ENCODE measurements at places on chromosomes 1 and 21.

GRCh38 chr1:109664671-109665070, 3.2 kb upstream of the GSTM2 start:
- DNase-seq = no peak

- peak; percentile 18 for DNase-seq
Observed at GRCh38 chr1:243345205-243345604, 89.4 kb downstream of the SDCCAG8 start.

GRCh38 chr1:152864443-152864842, 4.6 kb downstream of the LCE7A start:
- DNase-seq = no peak

GRCh38 chr1:89950703-89951102, 44.2 kb upstream of the ZNF326 start:
- DNase-seq = no peak
